ENCODE measurements at places on chromosomes 7 and 10.

- DNase-seq = no peak
Observed at GRCh38 chr7:131014906-131015656, 281.1 kb upstream of the KLF14 start.

DNA sequence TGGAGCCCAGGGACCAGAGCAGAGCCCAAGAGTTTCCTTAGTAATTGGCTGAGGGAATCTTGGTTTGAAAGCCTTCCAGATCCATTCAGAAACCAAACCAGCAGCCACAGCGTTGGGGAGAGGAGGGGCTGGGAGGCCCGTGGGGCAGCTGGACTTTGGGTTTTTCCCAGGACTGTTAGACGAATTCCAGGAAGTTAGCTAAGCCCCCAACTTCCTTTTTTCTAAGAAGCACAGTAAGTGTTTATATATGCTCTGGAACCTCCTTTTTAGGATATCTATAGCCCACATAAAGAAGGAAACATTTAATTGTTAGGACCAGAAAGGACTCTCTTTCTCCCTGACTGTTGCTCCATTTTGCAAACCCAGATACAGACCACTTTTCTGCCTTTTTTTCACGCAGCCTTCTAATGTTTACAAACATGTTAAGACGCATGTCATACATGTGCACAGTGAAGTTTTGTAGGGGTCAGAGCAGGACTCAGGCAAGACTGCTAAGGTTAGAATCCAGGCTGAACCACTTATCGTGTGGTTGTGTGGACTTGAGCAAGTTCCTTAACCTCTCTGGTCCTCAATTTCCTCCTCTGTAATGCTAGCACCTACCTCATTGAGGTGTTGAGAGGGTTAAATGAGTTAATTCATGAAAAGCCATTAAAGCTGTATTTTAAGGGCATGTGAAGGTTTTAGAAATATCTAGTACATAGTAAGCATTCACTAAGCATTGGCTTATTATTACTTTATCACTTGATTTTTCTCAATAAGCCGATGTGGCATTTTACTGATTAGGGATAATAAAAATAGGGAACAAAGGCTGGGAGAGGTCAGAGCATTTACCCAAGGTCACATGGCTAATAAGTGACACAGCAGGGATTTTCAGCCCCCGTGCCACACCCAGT is 42.4 kb downstream of the TBATA start:
- DNase-seq = no peak

- no peak for DNase-seq
Observed at GRCh38 chr7:80767654-80768053, 129.2 kb downstream of the CD36 start.

- peak; percentile 62 for DNase-seq
Observed at GRCh38 chr10:102419269-102420180, 940 bp upstream of the PSD start.

DNA sequence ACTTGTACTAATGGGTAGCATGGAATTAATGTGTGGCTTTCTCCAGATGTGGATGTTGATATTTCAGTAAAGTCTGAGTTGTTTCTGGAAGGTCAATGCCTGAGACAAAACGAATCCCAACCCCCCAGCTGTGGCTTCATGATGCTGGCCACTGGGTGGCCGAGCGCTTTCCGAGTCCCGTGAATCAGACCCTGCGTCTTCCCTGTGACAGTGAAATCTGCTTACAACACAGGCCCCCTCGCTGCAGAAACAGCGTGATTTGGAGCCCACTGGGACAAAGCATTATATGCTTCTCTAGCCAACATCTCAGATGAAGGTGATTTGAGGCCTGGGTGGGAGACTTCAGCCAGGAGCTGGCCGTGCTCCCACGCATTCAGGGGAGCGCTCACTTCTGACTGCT is 124.7 kb downstream of the WDR37 start:
- no peak for DNase-seq

DNA sequence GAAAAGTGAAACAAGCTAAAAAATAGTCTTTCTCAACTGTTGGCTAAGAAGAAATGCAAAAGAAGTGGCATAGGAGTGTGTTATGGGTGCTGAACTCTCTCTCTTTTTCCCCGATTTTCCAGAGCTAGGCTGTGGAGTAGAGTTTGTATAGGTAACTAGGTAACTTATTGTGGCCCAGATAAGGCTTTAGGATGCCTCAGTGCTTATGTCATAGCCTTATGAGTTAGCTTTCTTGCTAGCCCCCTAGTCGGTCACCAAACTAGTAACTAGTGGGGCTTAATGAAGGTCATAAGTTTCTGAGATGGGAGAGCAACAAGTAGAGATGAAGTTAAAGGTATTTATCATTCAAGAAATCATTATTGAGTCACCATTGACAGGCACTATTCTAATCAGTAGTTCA is 32.4 kb downstream of the BPGM start:
- DNase-seq = no peak

- no peak for DNase-seq
Observed at GRCh38 chr7:142964502-142965246, 2.5 kb upstream of the KEL start.

DNA sequence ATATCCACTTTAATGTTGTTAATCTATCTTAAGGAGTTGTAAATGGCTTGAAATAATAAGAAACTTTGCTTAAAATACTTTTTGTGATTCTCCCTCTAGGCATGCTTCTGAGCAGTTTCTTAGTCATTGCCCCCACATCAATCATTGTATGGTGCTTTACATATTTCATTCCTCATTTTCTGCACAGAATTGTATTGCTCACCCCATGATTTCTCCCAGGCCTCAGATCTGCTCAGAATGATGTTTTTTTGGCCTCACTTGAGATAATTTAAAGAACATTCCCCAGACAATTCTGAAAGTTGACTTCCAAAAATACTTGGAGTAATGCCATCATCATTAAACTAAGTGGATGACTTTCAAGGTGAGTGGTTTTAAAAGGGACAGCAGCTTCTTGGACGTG is 82.1 kb upstream of the PRPS1L1 start:
- DNase-seq = no peak

GRCh38 chr7:1864161-1864940 is 194.3 kb downstream of the ELFN1 start:
- no peak for DNase-seq

GRCh38 chr10:36437367-36437766 is 688.0 kb upstream of the ANKRD30A start:
- DNase-seq = no peak

DNA sequence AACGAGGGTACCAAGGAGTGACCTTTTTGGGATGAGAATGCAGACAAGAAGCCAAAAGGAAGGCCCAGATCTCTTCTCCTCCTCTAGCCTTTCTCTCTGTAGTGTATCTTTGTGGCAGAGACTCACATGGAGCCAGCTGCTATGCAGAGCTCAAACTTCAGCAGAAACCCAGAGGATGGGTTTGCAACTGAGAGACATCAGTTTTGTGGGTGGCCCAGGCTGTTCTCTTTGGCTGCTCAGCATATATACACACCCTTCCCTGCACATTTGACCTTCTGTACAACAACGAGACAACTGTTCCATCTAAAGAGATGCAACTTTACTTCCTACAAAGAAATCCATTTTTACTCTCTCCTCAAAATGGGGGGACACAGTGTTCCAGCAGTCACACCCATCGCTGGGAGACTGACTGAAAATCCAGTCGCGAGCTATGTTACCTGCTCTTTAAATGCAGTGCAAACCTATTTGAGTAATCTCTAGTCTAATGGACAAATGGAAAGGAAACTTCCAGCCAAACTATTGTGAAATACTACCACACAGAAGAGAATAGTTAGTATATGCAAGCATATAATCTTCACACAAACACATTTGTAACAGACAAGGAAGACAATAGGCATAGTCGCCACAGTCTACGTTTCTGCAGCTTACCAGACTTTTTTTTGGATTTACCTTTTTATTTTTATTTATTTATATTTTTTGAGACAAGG is 51.2 kb downstream of the GTF2I start:
- DNase-seq = no peak

DNA sequence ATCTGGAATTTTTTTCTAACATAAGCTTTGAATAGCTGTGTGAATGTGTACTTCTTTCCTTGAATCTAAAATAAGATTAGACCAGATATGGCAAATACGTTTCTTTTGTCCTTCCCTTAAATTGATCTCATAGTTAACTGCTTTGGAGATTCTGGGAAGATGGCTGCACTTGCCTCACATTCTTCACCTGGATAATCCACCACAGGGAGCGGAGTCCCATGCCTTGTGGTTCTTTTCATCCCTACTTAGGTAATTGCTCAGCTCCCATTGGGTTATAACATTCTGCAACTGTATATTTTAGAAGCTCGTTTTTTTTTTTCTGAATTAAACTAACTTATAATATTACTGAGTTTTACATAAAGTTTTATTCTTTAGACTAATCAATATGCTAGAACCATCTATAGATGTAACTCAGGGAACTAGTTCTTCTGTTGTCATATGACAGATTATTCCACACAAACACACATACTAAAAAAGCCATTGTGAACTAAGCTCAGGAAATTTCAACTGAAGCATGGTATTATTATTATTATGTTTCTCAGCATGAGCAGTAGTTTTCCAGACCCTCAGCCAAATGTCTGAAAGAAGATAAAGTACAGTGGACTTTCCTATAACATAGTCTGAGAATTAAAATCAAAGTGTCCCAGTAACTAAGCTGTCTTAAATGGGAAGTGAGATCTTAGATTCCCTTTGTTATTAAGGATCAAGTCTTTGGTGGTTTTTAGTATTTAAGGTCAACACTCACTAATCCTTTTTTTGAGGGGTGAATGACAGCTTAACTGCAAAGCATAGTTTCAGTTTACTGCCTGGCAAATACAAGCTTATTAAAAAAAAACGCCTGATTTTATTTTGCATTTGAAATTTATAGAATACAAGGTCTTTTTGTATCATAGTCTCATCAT is 182.3 kb downstream of the PPP1R9A start:
- DNase-seq = no peak

DNA sequence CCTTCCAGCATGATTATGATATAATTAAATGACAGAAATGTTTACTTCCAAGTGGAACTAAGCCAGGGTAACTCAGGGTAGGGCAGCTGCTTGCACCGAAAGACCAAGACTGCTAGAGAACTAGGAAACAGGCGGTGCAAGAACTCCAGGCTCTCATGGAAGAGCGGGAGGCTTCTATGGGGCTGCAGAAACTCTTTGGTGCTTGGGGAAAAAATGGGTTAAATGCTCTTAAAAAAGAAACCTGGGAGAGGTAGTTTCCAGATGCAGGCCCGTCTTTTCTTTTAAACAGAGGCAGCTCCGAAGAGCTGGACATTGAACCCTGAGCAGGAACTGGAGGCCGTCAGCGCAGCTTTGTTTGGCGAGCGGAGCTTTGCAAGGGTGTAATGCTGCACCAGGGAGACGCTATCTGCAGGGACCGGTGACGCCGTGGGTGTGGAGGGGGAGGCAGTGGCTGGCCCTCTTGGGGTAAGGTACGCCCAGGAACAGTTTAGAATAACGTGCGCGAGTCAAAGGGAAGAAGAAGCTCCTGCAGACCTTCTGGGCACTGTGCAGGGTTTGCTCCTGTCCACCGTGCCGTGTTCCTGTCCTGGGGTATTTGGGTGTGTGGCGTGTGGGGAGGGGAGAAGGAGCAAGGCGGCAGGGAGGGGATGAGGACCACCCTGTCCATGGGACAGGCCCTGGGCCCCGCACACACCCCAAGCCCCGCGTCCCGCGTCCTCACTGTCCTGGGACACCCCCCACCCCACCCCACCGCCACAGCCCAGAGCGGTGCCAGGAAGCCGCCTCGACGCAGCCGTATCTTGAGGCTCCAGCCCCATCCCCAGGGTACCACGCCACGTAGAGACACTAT is 59.0 kb downstream of the EGFR start:
- no peak for DNase-seq

GRCh38 chr7:30411173-30411572 is 67.4 kb downstream of the NOD1 start:
- DNase-seq = no peak

DNA sequence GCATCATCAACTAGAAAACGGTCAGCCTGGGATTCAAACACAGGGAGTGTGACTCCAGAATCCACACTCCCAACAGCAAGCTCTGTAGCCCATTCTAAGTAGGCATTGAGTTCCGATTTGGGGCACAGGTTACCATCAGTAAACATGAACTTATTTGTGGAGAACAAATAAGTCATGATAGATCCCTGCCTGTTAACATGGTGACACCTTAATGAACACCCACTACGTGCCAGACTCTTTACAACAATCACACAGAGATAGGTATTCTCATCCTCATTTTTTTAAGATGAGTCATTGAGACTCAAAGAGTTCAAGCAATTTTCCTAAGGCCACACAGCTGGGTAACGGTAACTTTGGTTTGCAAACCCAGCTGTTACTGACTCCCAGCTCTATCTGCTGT is 91.5 kb downstream of the LYZL2 start:
- DNase-seq = no peak

- DNase-seq = no peak
Observed at GRCh38 chr7:133126422-133126821, 44.5 kb upstream of the CHCHD3 start.

GRCh38 chr7:2838873-2839578 is 5.1 kb downstream of the GNA12 start:
- no peak for DNase-seq

DNA sequence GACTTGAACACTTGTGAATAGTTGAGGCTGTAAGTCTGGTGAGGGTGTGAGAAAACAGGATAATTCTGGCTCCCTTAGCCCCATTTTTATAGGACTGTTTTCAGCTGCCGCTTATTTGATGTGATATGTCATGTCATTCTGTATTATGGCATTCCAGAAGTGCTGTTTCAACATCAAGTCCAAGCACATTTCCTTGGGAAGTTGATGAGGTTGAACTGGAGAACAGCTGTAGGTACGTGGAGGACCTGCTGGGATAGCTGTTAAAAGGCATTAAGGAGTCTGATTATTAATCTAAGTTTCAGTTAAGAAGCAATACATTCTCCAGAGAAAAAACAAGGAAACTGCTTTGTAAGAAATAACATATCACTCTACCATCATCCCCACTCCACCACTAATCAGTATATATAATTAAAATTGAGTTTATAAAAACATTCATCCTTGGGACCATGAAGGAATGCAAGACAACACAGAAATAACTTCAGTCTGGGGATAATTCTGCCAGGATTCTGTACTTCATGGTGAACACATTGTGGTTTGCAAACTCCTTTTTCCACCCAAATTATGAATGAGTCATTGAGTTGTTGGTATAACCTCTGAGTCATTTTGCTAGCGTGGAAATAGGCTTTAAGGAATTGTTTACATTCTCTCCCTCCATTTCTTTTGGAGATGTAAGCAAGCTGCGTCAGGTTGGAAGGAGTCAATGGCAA is 39.9 kb upstream of the TMEM229A start:
- no peak for DNase-seq

DNA sequence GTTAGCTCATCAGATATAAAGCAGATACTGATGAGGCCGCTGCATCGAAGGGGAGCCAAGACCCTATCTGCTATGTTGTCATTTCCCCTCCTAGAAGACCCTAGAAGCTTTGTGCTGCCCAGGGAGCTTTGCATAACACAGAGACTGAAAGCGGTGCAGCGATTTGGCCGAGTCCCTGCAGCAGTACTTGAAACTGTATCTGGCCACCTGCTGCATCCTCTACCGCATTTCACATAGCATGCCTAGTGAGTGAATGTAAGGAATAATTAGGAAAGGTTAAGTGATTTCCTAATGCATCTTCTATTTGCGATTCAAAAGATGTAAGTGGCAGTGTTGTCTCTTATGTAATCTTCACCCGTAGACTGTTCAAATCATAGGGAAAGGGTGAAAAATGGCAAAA is 106.7 kb downstream of the LRMDA start:
- no peak for DNase-seq

GRCh38 chr7:17611611-17612010 is 313.2 kb downstream of the AHR start:
- no peak for DNase-seq

- DNase-seq = no peak
Observed at GRCh38 chr10:19200211-19200610, 151.6 kb downstream of the MALRD1 start.

- no peak for DNase-seq
Observed at GRCh38 chr7:30462179-30462578, 16.4 kb downstream of the NOD1 start.

- no peak for DNase-seq
Observed at GRCh38 chr7:38512704-38513103, 118.5 kb downstream of the AMPH start.
